ENCODE measurements at places on chromosomes 1 and 21.

- no peak for DNase-seq
Observed at GRCh38 chr1:114472408-114472807, 38.6 kb downstream of the TRIM33 start.

DNA sequence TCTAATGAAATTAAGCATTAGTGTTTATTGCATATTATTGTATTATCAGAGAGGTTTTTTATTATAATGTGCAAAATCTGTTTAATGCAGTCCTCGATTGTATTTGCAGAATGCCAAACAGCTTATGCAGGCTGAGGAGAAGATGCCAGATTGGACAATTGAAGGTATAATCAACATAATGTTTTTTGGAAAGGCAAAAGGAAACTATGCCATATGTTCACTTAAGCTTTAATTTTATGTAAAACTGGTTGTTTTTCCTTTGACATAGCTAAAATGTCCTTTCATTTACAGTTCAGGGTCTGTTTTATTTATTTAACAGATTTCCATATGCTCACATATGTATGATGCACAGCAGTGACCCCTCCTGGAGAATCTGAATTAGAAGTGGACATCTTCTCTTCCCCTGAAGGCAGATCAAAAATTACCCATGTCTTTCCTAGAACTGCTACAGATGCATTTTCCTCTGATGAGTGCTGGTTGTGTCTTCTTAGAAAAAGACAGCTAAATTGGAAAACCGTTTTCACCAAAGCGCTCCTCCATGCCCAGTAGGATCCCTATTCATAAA lies 143.5 kb upstream of the USH2A start:
- DNase-seq: no peak

DNA sequence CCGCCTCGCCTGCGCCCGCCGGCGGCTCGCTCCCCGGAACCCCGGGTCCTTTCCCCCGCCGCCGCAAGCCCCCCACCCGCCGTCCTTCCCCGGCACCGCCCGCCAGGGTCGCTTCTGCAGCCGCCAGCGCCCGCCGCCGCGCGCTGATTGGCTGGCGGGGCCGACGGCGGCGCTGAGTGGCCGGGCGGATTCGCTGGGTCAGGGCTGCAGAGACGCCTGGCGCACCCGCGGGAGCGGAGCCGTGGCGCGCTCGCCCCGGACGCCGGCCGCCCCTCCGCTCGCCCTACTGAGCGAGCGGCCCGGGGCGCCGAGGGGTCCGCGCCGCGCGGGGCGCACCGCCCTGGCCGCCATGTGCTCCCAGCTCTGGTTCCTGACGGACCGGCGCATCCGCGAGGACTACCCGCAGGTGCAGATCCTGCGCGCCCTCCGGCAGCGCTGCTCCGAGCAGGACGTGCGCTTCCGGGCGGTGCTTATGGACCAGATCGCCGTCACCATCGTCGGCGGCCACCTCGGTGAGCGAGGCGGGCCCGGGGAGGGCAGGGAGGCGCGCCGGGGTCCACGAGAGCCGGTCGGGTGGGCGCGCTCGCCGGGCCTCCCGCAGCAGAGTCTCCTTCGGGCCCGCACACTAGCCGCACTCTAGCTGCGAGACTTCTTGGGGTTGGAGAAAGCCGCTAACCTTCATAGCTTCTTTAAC lies at the start of gene RIMKLA:
Gene RIMKLA, plus strand, starts transcription at position 207 of the 694 bp plus-strand sequence. Its CDS starts 143 bp downstream, at position 350.
- DNase-seq: no peak

DNA sequence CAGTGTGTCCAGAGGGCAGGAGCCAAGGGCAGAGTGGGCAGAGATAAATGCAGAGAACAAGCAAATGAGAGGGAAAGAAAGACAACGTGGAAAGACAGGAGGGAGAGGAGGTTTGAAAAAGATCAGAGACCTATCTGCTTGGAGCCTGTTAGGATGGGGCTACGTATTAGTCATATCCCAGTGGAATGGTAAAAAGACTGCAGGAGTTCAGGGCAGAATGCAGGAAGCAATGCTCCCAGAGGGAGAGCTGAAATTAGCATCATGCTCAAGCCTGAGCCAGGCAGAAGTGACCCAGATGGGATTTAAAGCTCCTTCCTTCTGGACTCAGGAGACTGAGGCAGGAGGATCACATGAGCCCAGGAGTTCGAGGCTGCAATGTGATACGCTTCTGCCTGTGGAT lies 261.3 kb upstream of the CHRM3 start:
- no peak for DNase-seq

GRCh38 chr1:209355415-209355814 lies 228.1 kb upstream of the CAMK1G start:
- no peak for DNase-seq

DNA sequence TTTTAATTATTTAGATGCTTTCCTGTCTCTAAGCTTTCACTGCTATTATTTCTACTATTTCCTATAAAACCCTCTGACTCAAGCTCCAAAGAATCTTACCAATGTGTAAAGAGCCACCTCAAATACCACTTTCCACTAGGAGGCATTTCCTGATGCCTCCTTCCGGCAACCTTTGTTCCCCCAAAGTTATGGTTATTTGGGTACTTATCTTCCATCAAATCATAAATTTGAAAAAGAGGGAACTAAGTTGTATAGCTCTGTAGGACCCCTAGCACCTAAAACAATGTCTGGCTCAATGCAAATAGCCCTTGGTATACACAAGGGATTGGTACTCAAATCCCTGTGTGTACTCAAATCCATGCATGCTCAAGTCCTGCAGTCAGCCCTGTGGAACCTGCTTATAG lies 79.6 kb downstream of the NME7 start:
- DNase-seq: no peak

Data from OCI-LY7 (cell line).